Hematopoietic multipotent progenitor cell treated with erythropoietin and hydrocortisone succinate and interleukin-3 and kit ligand, for 4 days (in vitro differentiated cells): ENCODE measurements at places on chromosomes 4 and X.

- no peak for DNase-seq
Observed at GRCh38 chrX:34058005-34058404, 74.1 kb downstream of the FAM47A start.

DNA sequence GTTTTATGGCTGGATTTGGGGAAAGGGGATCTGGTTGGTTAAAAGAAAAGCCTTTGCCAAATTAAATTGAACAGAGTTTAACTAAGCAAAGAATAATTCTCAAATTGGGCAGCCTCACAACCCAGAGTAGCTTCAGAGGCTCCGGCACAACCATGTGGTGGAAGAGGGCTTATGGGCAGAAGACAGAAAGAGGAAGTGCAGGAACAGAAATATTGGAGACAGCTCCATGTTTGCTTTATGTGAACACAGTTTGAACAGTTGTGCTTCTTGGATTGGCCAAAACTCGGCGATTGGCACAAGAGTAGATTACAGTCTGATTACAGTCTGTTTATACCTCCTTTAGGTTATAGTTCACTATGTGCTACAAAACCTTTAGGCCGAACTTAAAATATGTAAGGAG, 562.7 kb downstream of the TRIML1 start:
- DNase-seq, result no peak

DNA sequence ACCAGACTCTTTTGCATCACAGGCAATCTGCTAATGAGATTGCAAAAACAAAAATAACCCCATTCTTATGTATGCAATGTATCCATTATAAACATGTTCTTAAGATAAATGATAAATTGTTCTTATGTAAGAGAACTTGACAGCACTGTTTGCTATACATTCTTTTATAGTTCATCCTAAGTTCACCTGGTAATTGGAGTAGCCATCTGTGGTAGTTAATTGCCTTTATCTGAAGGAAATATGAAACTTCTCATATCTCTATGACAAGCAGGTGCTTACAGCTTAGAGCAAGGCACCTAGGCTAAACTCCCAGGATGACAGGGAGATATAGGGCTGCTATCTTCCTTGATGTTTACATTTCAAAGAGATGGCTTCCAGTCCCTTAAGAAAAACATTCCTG, 21.3 kb upstream of the CLCN5 start:
- DNase-seq, result no peak

DNA sequence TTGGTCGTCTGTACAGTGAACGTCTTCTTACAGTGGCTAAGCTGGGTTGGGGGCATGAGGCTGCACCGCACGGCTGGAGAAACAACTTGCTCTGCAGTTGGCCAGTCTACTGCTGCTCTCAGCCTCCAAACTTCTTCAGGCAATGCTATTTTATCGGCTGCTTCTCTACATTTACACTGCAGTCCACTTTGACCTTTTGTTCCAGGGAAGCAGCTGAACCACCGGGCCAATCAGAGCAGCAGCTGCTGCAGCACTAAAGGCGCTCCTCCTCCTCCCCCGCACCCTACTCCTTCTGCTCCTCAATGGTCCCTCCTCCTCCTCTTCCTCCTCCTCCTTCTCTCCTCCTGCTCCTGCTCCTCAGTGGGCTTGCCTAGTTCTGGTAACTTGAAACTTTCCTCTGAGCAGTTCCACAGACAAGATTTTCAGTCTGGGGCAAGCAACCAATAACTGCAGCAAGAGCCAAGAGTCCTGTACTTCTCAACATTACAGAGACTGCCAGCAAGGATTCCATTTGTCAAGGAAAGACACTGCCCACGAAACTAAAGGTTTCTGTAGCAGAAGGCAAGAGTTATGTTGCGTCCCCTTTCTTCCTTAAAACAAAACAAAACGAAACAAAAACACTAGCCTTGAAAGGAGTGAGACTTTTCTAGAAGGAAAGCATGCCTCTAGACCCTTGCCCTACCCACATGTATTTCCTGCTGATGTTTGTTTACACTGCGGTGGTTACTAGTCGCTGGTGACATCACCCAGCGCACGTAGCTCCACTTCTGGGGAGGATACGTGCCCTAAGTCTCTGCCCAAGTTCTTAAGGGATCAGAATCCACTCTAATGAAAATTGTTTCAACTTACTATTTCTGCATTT, 125.7 kb upstream of the NAP1L5 start:
- DNase-seq, result peak; percentile 92

DNA sequence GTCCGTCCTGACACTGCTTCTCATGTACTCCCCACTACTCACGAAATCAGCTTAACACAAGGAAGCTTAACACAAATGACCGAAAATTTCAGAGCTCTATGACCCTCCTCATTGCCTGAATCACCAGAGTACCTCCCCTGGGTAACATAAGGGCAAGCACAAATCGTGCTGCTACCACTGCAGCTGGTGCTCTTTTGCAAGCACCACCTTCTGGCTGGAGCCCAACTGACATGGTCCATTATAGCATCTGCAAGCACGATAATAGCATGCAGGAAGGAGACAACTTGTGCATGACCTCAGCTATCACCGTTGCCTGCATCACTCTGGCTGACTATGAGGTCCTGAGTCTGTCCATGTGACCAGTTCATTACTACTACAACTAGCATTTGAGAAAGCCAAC, 308.0 kb downstream of the TEX13C start:
- DNase-seq, result no peak

DNA sequence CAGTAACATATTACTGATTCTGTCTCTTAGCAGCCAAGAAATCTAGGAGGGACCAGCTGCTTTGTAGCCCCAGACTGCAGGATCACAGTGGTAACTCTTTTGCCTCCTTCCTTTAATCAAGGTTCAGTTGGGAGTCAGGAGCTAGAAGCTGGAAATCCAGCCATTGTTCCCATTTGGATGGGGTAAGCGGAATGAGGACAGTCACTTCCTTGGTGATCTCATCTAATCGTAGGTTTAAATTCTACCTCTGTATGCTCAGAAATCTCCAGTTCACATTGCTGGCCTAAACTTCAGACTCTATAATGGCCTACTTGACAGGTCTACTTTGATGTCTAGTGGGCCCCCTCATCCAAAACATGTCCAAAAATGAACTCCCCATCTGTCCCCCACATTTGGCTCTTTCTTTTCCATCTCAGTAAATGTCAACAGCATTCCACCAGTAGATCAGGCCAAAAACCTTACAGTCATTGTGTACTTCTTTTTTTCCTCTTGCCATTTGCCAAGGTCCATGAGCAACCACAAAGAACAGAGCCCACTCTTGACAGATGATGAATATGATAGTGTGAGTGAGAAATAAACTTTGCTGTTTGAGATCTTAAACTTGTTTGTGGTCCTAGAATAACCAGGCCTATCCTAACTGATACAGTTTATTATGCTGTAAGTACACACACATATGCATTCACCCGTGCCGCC, 40.1 kb downstream of the WWC2 start:
- DNase-seq, result peak; percentile 24

- DNase-seq, result no peak
Observed at GRCh38 chr4:35975617-35976355, 268.5 kb downstream of the ARAP2 start.
